ENCODE measurements at places on chromosomes 11 and 22. TPM values are rescaled to one million over a fixed set of nuclear protein-coding genes. Genes with fewer than 3 reads are reported as not detected.

The SYCE3 gene
- not detected for total RNA-seq

The OR10A2 gene
- total RNA-seq, result not detected

The OR5M3 gene
- total RNA-seq, result not detected

The PATE2 gene
- total RNA-seq, result not detected

The KCNJ5 gene
- total RNA-seq, result 13.7 TPM

The HTR3A gene
- total RNA-seq, result 0.33 TPM

The CCDC34 gene
- 5.9 TPM for total RNA-seq

The KDM4E gene
- not detected for total RNA-seq
